ENCODE measurements at places on chromosomes 13 and 19. TPM values are rescaled to one million over a fixed set of nuclear protein-coding genes. Genes with fewer than 3 reads are reported as not detected.
A peak's percentile ranks its signal among the peaks of the same experiment; 100 is the strongest.

Gene BRSK1
- total RNA-seq = 4.6 TPM

Gene IGFL3
- not detected for total RNA-seq

DNA sequence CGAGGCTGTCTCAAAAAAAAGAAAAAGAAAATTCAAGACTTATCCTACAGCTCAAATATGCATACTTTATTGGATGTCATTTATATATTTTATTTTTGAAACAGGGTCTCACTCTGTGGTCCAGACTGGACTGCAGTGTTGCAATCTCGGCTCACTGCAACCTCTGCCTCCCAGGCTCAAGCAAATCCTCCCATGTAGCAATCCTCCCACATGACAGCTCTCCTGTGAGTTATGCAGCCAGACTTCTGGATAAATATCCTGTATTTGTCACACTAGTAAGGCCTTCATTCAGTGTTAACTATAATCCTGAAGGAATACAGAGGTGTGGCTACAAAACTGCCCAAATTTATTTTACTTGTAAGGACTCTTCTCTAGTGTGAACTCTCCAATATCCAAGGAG is 7.2 kb downstream of the ZNF552 start:
- no peak for DNase-seq

DNA sequence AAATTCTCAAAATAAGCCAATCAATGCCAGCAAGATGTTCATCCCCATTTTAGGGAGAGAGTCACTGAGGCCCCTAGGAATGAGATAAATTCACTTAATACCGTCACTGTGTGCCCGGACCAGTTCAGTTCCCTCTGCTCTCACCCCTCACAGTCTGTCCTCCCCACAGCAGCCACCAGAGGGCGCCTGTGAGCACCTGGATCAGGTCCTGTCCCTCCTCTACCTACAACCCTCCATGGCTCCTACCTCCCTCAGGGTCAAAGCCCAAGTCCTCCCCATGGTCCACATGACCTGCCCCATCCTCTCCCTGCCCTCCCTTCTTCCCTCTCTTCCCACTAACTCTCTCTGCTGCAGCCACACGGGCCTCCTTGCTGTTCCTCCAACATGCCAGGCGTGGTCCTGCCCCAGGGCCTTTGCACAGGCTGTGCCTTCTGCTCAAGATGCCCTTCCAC is 42.0 kb upstream of the NFIC start:
- peak; percentile 69 for DNase-seq

GRCh38 chr13:100645382-100645781 is 29.2 kb downstream of the TMTC4 start:
- no peak for DNase-seq

- DNase-seq = no peak
Measured at GRCh38 chr13:26320766-26321165, 66.8 kb downstream of the CDK8 start.

DNA sequence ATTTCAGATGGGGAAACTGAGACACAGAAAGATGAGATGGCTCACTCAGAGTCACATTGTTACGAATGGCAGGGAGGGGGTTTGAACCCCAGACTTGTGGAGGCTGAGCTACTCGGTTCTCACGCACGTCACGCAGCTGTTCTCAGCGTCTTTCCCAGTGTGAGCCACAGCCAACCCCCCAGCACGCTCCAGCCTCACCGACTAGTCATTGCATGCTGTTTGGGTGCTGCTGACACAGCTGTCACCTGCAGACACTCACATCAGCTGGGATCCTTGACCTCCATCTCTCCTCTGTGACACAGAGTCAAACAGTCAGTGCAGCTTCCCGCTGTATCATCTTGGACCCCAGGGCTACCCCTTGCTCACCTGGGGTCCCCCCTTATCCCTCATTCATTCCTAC is 2.4 kb upstream of the NCAN start:
- no peak for DNase-seq

DNA sequence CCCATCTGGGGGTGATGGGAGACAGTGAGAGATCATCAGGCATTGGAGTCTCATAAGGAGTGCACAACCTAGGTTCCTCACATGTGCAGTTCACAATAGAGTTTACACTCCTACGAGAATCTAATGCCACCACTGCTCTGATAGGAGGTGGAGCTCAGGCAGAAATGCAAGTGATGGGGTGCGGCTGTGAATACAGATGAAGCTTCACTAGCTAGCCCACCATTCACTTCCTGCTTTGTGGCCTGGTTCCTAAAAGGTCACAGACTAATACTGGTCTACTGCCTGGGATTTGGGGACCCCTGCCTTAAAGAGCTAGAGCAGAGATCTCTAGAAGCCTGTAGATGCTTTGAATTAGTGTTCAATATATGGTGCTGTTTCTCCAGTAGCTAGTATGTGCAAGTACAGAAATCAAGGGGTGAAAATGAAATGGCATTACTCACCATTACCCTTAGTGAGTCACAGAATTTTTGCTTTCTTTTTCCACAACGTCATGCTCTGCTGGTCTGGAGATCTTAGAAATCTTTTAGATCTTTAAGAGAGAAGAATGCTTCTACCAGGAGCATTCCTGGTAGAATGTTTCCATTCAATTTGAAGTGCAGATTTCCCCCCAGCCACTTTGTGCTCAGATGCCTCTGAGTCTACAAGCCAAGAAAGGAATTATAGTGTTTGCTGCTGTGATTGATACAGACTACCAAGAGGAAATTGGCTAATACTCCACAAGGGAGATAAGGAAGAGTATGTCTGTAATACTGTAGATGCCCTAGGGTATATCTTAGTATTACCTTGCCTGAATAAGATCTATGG is 2301.2 kb downstream of the PCDH9 start:
- no peak for DNase-seq

DNA sequence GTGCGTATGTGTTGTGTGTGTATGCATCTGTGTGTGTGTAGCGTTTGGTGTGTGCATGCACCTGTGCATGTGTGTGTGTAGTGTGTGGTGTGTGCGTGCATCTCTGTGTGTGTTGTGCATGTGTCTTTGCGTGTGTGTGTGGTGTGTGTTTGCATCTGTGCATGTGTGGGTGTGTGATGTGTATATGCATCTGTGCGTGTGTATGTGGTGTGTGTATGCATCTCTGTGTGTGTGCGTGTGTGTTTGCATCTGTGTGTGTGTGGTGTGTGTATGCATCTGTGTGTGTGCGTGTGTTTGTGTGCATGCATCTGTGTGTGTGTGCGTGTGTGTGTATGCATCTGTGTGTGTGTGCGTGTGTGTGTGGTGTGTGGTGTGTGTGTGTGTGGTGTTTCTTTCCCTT is 20.6 kb downstream of the CELF5 start:
- DNase-seq = no peak

Data from tibial nerve (tissue), 4 donors.